Large intestine (tissue), 12 donors: ENCODE measurements at places on chromosomes 16 and 17.

GRCh38 chr17:67126983-67127382, 82.6 kb downstream of the CACNG1 start:
- DNase-seq: no peak

DNA sequence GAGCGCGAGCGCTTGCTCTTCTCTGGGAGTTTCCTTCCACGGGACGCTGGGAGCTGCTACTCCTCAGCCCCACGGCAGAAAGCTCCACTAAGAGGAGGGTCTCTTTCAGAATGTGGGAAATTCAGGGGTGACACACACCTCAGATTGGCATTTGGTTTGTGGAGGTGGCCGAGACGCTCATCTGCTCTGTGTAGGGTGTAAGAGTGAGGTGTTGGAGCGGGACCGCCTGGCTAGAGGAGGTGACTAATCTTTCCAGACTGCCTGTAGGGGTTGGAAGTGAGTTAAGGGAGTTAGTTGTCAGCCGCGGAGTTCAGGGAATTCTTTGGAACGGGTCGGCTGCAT, 735 bp downstream of the PSMD11 start:
- no peak for DNase-seq

DNA sequence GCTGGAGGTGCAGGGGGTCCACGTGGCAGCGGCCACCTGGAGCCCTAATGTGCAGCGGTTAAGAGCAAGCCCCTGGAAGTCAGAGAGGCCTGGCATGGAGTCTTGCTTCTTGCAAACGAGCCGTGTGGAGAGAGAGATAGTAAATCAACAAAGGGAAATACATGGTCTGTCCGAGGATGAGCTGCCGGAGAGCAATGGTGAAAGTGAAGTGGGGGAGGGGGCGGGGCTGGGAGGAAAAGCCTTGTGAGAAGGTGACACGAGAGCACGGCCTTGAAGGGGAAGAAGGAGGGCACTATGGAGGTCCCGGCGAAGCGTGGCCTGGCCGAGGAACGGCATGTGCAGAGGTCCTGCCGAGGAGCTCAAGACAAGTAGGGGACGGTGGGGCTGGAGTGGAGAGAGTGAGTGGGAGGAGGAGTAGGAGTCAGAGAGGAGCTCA, 6.0 kb upstream of the SERPINF1 start:
- no peak for DNase-seq

DNA sequence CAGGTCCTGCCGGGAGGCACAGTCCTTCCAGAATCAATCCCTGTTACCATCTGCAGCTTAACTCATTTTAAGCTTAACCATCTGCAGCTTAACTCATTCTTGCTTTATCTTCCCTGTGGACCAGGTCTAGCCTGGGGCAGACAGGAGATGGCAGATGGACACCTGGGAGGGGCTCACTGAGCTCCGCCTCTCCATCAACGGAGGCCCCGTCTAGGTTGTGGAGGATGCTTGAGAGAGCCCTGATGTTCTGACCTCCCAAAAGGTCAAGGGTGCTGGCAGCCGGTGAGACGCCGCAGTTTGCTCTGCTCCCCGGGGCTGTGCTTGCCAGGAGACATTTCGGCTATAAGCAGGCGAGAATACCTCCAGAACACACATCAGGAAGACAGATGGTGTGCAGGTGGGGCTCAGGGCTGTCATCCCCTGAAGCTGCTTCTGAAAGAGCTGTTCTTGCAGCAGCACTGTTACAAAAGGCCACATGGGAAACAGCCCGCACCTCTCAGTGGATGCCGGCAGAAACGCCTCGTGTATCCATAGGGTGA, 41.3 kb downstream of the BAIAP2 start:
- no peak for DNase-seq

DNA sequence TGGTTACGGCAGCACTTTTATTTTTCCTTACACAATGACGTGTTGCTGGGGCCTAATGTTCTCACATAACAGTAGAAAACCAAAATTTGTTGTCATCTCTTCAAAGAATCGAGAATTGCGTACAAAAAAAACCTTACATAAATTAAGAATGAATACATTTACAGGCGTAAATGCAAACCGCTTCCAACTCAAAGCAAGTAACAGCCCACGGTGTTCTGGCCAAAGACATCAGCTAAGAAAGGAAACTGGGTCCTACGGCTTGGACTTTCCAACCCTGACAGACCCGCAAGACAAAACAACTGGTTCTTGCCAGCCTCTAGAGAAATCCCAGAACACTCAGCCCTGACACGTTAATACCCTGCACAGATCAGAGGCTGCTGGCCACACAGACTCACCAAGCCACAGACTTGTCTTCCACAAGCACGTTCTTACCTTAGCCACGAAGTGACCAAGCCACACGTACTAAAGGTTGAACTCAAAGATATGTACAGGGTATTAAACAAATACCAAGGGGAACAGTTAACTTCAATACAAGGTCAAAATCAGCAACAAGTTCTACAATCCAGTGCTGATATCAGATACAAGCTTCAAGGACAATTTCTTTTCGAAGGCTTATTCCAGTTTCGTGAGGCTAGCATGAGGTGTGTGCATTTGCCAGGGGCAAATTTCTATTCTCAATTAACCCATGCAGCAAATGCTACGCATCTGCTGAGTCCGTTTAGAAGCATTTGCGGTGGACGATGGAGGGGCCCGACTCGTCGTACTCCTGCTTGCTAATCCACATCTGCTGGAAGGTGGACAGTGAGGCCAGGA, 2.4 kb downstream of the ACTG1 start:
- DNase-seq: no peak

DNA sequence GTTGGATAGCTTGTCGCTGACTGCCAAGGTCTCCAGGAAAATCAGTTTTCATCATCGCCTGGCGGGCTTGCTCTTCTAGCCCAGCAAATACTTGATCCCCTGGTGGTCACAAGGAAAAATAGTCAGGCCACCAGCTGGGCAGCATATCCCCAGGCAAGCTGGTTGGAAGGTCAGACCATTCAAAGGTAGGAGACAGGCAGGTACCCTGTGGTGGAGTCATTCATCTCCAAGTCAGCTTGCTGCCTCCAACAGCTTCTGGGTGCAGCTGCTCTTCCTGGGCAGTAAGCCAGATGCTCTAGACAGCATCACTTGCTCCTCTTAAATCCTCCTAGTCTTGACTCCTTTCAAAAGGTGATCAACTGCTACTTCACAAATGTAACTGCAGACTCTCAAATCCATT, 16.0 kb downstream of the ZNF821 start:
- DNase-seq: no peak

- no peak for DNase-seq
Measured at GRCh38 chr17:56185491-56186221, 32.4 kb downstream of the ANKFN1 start.

DNA sequence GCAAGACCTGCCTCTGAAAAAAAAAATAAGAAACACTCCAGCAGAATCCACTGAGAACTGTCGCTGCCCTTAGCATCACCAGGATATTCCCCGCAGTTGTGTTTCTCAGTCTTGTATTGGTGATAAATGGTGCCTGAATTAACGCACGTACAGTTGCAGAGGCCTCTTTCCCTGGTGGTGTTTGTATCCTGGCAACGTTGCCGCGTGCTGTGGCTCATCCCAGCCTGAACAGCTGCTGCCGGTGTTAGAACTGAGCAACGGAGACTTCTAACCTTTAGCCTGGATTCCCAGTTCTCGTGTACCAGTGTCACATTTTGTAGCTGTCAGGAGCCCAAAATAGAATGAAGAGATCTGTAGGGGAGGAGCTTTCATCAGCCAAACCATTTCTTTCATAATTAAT, 4.8 kb downstream of the MLYCD start:
- peak; percentile 44 for DNase-seq

DNA sequence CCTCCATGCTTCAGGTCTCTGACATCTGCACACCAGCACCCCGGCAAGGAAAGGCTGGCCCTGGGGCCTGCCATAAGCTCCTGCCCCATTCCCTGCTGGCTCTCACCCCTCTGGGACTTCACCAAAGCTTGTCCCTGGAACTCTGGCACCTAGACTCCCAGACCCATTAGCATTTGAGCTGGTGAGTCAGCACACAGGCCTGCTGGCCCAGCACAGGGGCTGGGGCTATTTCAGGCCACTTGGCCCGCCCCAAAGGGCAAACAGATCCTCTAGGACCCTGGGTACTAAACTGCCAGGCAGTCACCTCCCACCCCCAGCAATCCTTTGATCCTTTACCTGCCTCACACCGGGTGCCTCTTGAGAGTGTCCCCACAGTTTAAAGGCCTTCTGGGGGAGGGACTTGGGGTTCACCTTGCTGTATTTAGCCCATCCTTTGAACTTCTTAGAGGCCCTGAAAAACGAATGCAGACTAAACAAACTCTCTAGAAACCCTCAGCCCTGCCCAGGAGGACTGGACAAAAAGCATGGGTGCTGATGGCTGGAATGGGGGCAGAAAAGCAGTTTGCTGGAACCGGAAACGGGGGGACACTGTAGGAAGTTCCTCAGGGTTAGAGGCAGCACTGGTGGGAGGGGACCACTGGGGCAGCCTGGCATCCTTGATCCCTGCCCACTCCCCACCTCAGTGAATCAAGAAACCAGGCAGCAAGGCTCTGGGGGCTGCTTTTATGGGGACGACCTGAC, 3.2 kb upstream of the SAMD14 start:
- no peak for DNase-seq

- DNase-seq: no peak
Measured at GRCh38 chr16:79042886-79043285, 557.7 kb downstream of the MAF start.

DNA sequence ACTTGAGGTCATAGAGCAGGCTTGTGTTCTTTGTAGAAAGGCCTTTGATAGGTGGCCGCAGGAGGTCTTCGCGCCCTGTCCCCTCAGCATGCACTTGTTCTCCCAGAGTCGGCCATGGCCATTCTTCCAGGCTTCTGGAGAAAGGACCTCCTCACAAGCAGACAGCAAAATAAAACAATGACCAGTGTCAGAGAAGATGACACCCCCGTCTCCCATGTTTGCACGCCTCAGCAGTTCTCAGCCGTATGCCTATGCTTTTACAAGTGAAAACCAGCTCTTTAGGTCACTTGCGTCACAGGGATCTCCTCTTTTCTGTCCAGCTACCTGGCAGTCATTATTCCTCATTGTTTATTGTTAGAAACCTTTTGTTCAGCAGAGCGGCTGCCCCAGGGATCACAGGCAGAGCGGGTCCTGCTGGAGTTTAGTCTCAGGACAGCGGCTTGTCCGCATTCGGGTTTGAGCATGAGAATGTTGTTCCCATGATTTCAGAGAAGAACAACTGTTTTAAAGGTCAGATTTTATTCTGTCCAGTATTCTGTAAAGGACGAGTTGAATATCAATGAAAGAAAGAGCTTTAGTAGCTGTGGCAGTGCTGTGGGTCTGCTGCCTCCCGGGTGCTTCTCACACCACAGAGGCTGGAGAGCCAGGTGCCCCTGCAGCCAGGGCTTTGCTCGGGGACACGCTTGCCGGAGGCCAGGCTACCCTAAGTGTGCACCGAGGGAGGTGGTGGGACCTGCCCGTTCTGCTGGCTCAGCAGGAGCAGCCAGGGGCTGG, 123.9 kb downstream of the RPTOR start:
- no peak for DNase-seq

DNA sequence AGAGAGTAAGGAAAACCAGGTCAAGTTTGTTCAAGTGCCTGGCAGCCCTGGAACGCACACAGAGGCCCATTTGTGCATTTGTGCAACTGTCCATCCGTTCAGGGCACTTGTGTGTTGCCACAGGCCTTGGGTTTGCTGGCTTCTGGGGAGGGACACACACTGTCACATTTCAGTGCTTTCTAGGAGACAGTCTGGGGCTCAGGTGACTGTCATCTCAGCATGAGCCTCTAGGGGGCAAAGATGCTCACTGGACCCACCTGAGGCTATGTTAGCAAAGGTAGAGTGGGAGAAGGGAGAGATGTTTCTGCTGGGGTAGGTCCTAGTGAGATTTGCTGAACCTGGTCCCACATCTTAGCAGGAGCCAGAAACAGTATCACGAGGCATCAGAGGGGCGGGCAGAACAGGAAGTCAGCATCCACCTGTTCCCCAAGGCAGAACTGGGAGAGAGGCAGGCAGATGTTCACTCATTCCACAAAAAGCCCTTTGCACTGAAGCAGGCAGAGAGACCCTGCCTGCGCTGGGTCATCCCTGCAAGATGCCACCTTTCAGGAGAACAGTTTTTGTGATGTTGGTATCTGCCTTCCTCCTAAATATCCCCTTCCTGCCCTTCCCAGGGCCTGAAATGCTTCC, 48.5 kb downstream of the RAI1 start:
- DNase-seq: no peak

GRCh38 chr16:87864331-87864989, 4.8 kb downstream of the SLC7A5 start:
- no peak for DNase-seq

DNA sequence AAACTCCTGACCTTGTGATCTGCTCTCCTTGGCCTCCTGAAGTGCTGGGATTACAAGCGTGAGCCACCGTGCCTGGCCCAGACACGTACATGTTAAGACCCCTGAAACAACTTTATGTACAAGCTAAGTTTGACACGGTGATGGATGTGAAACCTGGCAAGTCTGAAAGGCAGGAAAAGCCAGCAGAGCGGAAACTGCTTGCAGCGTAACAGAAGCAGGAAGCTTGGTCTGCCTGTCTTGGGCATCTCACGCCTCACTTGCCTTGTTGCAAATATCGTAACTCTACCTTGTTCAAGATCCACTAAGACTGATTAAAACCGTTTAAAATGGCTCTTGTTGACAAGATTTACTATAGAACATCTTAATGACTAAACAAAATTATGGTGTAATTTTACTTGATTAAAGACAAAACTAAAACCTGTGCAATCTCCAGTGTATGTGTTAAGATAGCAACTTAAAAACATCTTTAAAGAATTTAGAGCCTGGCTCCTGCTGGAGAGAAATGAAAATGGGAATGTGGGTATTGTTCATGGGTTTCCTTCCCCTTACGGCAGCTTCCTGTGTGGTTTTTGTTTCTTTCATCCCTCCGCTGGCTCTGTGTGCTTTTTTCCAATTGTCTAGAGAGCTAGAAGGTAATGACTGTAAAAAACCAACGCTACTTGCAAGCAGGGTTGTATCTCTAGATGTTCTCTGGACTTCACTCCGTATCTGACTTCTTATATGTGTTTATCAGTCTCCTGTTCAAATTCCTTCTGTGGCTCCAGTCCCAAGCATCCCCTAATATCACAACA, 477.6 kb downstream of the XYLT1 start:
- DNase-seq: no peak

- peak; percentile 17 for DNase-seq
Measured at GRCh38 chr16:27617665-27618064, 67.7 kb downstream of the KATNIP start.

- no peak for DNase-seq
Measured at GRCh38 chr16:57123216-57123973, 31.0 kb downstream of the CPNE2 start.

GRCh38 chr16:85640585-85640984, 27.5 kb downstream of the GSE1 start:
- DNase-seq: no peak

- DNase-seq: peak; percentile 70
Measured at GRCh38 chr16:89721546-89722391, 432 bp downstream of the ZNF276 start.
